ENCODE measurements at places on chromosomes 2 and 18.

GRCh38 chr2:10264506-10265328 is 38.0 kb upstream of the HPCAL1 start:
- DNase-seq: no peak

GRCh38 chr2:159737292-159737916 is 25.1 kb downstream of the MARCHF7 start:
- DNase-seq: no peak

DNA sequence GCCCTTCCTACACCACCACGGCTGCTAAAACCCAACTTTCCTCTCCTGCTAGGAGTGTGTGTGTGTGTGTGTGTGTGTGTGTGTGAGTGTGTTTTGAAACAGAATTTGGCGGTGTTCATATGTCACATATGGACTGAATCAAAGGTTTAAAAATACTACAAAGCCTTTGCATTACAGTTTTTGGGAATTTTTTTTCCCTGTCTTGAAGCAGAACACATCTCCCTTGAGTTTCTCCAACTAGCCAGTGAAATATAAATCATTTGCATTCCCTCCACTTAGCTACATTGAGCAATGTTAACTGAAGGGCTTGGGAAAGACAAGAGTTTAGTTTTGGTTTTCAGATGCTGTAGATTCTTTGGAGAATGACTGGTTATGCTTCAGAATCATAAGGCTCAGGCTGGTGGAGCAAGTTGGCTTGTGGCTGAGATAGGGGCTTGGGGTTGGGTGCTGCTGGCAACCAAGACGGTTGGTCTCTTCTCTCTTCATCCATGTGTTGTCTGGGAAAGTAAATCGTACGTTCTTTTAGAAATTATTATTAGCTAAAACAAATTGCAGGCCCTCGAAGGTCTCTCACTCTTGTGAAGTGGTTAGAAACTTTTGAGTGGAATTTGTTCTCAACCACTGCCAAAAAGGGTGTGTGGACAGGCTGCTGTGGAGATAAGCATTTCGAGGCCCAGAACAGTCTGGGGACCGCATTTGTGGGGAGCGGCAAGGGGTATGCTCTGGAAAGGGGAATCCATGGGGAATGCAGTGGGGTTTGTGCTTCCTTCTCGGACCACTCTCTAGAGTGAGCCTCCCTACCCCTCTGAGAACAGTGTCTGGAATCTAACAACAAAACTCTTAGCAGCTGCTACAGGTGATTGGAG is 1.4 kb downstream of the NRP2 start:
- DNase-seq: no peak

DNA sequence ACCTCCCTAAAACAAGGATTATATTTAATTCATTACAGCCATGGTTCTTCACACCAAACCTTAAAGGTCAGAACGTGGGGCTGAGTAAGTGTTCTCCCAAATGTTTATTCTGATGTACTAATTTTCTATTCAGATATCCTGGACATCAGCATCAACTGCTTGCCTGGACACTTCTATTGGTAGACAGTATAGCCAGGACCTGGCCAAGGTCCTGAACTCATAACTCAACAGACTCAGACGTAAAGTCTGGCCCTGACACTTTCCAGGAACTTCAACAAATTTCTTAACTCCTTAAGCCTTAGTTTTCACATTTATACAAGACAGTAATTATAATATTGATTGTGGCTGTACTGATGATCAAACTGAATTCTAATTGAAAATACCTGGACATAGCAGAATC is 89.1 kb downstream of the AKAIN1 start:
- DNase-seq: no peak

- DNase-seq: no peak
These were observed 140.1 kb downstream of the ACOXL start for GRCh38 chr2:110872521-110872920.

- DNase-seq: no peak
These were observed 22.0 kb upstream of the DNMT3A start for GRCh38 chr2:25363733-25364132.

DNA sequence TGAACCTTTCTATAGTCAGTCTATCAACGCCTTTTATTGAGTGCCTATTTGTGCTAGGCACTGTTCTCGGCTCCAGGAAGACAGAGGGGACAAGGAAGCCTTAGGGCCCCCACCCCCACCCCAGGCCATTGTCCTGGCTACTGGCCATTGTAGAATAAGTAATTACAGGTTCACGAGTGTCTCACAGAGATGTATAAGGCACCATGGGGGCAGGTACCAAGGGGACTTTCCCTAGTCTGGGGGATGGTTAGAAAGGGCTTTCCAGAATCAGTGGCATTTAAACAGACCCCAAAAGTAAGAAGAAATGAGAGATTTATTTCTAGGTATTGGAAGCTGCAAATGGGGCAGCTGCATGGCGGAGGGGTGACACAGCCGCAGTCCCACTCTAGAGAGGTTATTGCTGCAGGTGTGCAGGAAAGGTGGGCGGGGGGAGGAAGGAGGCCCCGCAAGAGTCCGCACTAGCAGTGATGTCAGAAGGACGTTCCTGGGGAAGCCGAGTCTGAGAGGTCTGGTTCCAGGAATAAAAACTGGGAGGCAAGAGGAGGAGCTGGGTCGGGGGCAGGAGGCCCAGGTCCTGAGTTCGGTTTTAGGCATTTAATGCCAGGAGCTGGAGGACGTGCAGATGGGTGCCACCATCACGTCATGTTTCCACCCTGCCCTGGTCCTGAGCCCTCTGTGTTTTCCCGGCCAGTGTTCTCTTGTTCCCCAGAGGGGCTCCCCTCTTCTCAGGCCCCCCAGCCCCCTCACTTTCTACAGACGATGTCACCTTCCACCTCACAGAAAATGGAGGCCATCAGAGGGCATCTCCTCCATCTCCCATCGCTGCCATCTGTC is 30.5 kb downstream of the FOSL2 start:
- no peak for DNase-seq

GRCh38 chr18:10100196-10100595 is 186.4 kb downstream of the VAPA start:
- DNase-seq: no peak

- DNase-seq: no peak
These were observed 286.6 kb downstream of the AGAP1 start for GRCh38 chr2:235780401-235780800.

- no peak for DNase-seq
These were observed 40.7 kb upstream of the ARHGAP25 start for GRCh38 chr2:68693951-68694350.

- no peak for DNase-seq
These were observed 58.5 kb upstream of the COPS8 start for GRCh38 chr2:237026981-237027711.

- DNase-seq: no peak
These were observed 736 bp downstream of the ZSCAN30 start for GRCh38 chr18:35289293-35289692.

- DNase-seq: no peak
These were observed 26.9 kb downstream of the LOXHD1 start for GRCh38 chr18:46630160-46630559.

DNA sequence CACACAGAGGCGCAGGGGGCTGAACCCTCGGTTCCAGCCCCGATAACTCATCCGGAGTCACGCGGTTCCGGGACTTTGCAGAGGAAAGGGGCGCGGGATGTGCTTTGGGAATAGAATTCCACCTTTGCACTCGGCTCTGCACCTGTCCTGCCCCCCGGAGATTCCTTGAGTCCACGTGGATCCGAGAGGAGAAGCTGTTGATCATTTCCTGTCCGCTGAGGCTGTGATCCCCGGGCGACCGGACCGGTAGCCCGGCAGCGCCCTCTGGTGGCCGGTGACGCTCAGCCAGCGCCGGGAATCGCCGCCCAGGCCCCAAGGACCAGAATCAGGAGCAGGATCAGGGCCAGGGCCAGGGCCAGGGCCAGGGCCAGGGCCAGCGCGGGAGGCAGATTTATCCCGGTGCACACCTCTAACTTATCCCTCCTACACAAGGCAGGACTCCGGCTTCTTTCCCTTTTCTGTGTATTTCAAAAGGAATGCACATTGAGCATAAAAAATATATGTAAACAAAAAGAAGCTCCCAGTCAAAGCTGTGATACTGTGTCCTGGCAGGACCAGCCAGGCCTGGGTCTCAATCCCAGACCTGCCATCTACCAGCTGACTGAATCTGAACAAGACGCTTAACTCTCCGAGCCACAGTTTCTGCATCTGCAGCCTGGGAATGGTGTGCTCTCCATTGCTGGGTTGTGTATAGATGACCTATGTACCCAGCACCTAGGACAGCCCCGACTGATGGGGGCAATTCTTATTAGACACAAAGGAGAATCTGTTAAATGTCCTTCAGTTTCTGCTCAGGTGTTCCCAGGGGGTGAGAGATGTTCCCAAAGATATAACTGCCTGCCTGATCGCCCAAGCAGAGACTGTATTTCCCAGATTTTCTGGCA is 8.5 kb upstream of the SPATA3 start:
- DNase-seq: no peak

DNA sequence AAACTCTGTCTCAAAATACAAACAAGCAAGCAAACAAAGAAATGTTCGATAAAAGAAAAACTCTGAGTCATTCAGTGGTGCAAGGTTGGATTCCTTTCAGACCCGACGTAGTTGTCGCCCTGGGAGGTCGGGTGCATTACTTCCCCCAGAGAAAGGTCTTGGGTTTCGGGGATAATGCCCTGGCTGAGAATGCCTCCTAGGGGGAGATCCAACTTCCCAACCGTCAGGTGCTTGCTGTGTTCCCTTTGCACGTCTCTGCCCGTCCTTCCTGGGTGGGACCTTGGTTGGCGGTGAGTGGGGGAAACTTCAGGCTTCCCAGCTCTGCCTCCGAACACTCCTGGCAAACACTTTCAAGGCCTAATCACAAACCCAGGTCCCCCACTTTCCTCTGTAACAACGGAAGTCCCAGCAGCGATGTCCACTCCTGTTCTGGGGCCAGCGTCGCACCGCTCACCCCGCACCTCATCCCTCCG is 609 bp downstream of the TPGS2 start:
- DNase-seq: no peak

DNA sequence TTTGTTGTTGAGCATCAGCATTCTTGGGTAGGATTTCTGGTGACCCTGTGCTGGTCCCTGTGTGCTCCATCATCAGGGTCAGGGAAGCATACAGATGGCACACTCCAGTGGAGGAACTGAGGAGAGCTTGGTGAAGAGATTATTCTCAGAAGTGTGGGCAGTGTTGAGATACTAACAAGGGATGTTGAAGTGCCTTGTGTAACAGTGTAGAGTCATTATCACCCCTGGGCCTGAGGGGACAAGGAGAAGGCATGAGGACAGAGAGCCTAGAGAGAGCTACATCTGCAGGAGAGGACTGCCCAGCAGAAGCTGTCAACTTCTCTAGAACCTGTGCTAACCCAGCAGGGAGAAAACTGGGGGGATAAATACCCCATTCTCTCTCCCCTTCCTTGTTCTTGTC is 189.0 kb downstream of the PLCL1 start:
- no peak for DNase-seq

- DNase-seq: no peak
These were observed 95.1 kb downstream of the LRRTM1 start for GRCh38 chr2:80209458-80209857.

DNA sequence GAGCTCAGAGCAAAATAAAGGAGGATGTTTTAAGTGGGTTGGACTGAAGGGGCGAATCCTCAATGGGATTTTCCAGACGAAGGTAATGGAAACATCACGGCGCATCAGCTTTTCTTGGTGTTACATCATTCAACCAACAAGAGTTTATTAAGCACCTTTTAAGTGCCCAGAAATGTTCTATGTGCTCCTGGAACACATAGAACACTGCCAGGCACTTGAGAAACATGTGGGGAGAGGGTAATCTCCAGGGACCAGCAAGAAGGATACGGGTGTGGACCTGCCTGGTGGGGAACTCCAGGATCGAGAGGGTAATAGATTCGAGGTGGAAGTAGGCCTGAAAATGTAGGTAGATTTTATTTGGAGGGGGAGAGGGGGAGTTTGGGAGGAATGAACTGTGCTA is 168.6 kb downstream of the PRKCE start:
- no peak for DNase-seq

DNA sequence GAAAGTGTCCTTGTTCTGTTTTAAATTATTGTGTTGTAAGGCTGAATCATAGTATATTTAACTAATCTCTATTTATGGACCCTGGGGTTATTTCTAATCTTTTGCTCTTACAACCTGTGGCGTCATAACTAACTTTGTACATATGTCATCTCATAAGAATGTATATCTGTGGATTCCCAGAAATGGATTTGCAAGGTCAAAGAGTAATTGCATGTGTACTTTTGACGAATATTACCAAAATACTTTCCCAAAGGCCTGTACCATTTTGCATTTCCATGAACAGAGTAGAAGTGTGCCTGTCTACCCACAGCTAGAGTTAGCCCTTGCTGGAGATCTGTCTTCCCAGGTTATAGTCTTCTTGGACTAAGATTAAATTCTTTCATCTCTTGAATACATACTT is 42.8 kb downstream of the SEMA4F start:
- no peak for DNase-seq

- DNase-seq: no peak
These were observed 26.1 kb downstream of the MPHOSPH10 start for GRCh38 chr2:71156573-71156972.

DNA sequence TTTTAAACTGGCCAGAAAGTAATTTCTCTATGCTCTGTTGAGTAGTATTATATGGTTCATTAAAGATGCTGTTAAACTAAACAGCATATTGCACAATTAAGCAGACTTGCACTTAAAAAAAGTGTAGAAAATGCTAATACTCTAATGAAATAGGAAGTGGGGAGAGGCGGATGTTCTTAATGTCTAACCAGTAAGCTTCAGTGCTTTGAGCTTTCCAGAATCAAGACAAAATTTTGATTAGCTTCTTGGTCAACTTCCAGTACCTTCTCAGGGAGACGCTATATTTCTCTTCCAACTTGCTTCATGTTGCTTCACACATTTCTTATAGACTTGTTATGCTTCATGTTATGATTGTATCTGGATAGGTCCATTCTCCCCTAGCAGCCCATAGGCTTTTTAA is 89.1 kb downstream of the MAP2 start:
- DNase-seq: no peak

GRCh38 chr2:112310906-112311305 is 35.5 kb downstream of the ZC3H6 start:
- no peak for DNase-seq

GRCh38 chr2:24123922-24124580 is 782 bp downstream of the FAM228B start:
- no peak for DNase-seq

GRCh38 chr2:109448207-109448606 is 165.6 kb downstream of the SEPTIN10 start:
- DNase-seq: no peak

DNA sequence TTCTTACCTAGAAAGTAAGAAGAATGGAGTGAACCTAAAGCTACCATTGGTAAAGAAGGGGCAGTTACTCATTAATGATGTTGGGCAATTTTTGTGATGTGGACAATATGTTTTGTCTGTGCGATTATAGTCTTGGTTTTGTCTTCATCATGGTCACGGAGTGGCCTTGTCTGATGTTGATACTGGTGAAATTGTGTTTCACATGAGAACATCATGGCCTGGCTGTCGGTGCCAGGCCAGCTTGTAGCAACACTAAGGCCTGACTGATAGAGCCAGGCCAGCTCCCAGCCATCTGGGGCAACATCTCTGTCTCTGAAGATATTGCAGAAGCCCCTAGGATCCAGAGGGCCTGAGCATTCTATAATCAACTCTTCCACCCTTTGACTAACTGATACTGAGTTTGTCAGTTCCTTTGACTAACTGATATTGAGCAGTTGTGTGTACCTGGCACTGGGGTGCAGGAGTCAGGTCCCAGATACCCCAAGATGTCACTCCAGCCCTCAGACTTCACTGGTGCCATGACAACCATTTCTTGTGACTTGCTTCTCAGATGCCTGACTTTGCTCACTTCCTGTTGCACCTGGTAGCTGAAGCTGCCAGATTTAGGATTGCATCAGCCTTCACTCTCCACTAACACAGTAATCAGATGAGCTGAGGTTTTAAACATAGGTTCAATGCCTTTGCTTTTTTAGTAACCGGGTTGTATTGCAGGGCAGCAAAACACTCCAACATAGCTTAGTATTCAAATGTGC is 62.5 kb downstream of the RPIA start:
- no peak for DNase-seq

GRCh38 chr2:238869293-238870124 is 21.6 kb downstream of the TWIST2 start:
- no peak for DNase-seq
